ENCODE measurements at places on chromosomes 13 and 19.

- no peaks in the 10 kb centered on the region for H3K36me3 ChIP-seq
- no peaks in the 10 kb centered on the region for H3K4me1 ChIP-seq
- H3K4me3 ChIP-seq: no peak overlapping the region
- DNase-seq: no peak
- H3K27me3 ChIP-seq: no peaks in the 10 kb centered on the region
These were observed 220.3 kb downstream of the KLF12 start for GRCh38 chr13:73913751-73914518.

DNA sequence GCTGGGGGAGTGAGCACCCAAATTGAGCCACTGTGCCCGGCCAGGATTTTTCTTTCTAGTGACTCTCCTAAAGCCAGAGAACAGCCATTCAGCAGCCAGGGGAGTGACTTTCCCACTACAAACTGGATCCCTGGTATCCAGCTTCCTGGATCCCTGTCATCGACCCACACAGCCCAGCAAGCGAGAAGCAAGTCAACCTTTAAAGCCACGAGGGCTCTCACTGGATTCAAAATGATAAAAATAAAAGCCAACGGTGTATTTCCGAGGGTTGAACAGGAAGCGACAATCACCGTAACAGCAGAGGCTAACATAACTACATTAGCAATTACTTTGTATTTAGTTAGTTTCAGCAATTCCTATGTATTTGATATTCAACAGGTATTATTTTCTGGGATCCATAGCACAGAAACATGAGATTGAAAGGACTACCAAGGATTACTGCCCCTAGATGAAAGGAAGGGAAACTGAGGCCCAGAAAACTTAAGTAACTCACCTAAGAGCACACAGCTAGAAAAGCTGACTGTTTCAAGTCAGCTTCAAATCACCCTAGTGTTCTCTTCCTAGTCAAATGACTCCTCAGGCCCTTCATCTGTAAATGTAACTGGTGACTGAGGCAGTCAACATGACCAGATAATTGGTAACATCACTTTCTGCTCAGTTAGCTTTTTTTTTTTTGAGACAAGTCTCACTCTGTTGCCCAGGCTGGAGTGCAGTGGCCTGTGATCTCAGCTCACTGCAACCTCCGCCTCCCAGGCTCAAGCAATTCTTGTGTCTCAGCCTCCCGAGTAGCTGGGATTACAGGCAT, 2.7 kb downstream of the RFX1 start:
- peaks cover 44% of the 10 kb centered on the region for H3K4me1 ChIP-seq
- no peak overlapping the region for H3K4me3 ChIP-seq
- DNase-seq: no peak
- no peaks in the 10 kb centered on the region for H3K27me3 ChIP-seq
- no peaks in the 10 kb centered on the region for H3K36me3 ChIP-seq

DNA sequence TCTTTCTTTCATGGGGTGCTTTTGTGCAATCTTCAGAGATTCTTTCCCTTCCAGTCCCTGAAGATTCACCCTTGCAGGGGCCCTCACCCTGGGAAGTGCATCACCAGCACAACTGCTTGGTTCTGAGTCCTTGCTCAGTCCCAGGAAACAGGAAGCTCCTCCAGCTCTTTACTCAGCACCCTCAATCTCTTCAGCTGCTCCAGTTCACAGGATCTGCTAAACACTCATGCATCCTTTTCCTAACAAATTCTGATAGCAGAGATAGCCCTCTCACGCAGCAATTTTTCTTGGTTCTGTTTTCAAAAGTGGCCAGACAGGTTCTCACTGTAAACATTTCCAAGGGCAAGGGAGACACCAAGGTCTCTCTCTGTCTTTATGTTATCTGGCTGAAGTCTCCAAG, 823.1 kb downstream of the LIG4 start:
- no peaks in the 10 kb centered on the region for H3K27me3 ChIP-seq
- no peak overlapping the region for H3K4me3 ChIP-seq
- no peaks in the 10 kb centered on the region for H3K36me3 ChIP-seq
- no peak for DNase-seq
- no peak overlapping the region for H3K27ac ChIP-seq

DNA sequence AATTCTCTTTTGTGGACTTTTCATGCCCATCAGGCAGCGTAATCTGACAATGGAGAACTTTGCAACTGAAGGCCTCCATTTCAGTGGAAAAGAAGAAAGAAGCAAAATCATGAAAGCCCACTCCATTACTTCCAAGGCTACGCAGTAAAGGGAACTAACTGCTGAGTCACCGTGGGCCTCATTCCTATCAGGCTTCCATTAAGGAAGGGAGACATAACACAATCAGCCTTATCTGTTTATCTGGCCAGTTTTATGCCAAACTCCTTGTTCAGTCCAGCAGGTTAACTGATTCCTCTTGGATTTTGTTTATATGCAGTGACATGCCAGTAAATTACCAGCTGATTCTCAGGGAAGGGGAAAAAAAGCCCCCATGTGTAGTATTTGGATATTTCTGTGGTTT, 56.8 kb upstream of the KATNAL1 start:
- peaks cover 7% of the 10 kb centered on the region for H3K4me1 ChIP-seq
- H3K27ac ChIP-seq: no peak overlapping the region
- H3K27me3 ChIP-seq: no peaks in the 10 kb centered on the region
- no peak overlapping the region for H3K4me3 ChIP-seq
- H3K36me3 ChIP-seq: peaks cover 31% of the 10 kb centered on the region
